ENCODE measurements at places on chromosomes 16 and 17. TPM values are rescaled to one million over a fixed set of nuclear protein-coding genes. Genes with fewer than 3 reads are reported as not detected.

Gene XYLT1
- 24.1 TPM for total RNA-seq

Gene NOXO1
- 0.98 TPM for total RNA-seq

Gene DPEP1
- total RNA-seq = 4.2 TPM

Gene GCGR
- total RNA-seq = not detected

Gene TAC4
- not detected for total RNA-seq

Gene MT1E
- total RNA-seq = 5.4 TPM

Gene CCL14
- total RNA-seq = not detected
